ENCODE measurements at places on chromosomes 16 and 17.

- no peak for DNase-seq
These were observed 2.9 kb upstream of the KRTAP3-3 start for GRCh38 chr17:40996829-40997228.

DNA sequence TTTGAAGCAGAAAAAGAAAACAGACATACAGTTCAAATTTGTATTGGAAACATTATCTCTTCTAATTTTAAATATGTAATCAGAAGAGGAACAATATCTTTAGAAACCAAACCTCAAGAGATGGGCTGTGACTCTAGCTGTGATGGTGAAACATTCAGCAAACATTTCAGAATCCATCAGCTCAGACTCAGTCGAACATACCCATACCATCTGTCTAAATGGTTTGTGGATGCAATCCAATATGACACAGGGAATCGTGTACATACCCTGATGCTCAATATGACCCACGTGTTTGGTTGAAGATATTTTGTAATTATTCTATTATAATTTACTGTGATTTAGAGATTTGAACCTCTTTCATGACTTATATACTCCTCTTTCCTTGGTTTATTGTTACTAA lies 665.2 kb upstream of the CDH8 start:
- DNase-seq, result no peak

DNA sequence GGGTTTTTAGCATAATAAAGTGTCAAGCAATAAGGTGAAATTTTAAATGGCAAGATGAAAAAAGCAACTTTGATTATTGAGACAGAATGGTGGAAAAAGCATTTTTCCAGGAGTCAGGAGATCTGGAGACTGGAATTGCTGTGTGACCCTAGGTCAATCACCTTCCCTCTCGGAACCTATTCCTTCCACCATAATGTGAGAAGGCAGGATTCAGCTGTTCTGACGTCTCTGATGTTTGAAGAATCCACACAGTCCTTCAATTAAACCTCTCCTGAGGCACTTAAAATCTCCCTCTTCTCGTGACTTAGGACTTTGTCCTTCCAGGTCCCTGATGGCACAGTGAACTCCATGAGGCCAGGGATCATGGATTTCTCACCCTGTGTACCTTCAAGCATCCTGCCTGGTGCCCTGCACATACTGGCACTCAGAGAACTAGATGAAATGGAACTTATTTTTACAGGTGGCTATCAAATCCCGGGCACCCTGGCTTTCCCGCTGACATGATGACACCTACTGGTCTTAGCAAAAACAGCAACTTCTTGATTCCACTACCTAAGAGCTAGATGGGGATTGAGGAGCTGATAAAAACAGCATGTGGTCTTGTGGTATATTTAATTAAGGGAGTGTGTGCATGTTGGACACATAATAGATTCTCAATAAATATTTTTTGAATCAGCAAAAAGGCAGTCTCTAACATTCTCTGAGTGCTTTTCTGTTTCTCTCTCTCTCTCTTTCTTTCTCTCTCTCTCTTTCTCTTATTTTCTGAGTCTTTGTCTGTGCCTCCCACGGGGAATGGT lies 2.3 kb upstream of the CCDC182 start:
- peak; percentile 53 for DNase-seq

DNA sequence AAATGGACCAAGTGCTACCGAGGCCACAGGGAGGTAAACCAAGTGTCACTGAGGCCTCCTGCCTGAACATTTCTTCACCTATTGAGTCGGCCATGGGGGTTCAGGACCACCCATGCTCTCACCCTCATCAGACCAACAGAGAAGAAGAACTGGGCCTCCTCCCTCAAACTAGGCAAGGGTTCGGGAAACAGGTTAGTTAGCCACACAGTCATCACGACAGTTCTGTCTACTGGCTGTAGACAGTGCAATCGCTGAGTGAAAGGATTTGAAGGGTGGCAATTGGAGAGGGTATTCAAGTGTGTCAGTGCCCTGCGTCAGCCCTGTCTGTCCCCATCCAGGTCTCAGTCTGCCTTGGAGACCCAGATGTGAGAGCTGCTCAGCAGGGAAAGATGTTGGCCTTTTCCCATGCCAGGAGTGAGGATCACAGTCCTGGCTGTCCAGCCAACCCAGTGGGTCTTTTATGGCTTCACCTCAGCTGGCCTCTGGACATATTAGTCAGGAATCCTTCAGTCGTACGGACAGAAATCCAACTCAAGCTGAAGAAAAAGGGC lies 19.9 kb downstream of the TBX2 start:
- DNase-seq, result no peak

GRCh38 chr17:69367298-69367697 lies 40.4 kb upstream of the ABCA5 start:
- DNase-seq, result no peak

GRCh38 chr17:56772442-56772841 lies 61.3 kb downstream of the C17orf67 start:
- DNase-seq, result no peak

DNA sequence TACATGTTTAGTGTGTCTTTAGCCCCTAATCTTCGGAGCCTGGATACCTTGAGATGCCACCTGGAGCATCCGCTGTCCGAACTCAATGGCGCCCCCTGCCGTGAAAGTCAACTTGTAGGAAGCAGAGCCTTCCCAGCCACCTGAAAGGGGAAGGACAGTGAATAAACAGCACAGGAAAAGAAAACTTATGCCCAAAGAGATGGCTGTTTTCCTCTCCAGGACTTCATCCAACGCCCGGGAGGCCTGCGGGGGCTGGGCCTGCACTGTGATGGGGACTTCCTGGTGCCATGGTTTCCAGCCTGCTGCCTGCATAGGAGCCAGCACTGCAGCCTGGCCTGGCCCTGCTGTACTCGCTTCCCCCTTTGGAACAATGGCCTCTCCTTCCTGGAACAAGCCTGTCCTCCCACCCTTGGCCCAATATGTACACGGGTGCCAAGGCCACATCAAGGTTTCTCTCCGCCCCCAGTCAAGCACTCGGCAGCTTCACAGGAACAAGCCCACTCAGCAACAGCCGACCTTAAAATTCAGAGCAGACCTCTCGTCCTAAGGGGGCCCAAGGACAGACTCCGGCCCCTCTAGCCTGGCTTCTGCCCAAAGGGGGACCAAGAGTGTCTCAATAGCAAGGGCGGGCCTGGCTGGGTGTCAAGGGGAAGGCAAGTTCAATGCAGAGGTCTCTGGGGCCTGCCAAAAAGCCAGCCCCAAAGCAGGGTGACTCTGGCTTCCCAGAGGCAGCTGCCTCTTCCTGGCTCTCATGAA lies 4.5 kb upstream of the UNC13D start:
- DNase-seq, result peak; percentile 92

- no peak for DNase-seq
These were observed 169.9 kb downstream of the MSI2 start for GRCh38 chr17:57425903-57426880.

- no peak for DNase-seq
These were observed 23.6 kb downstream of the GSDMB start for GRCh38 chr17:39894681-39895376.

DNA sequence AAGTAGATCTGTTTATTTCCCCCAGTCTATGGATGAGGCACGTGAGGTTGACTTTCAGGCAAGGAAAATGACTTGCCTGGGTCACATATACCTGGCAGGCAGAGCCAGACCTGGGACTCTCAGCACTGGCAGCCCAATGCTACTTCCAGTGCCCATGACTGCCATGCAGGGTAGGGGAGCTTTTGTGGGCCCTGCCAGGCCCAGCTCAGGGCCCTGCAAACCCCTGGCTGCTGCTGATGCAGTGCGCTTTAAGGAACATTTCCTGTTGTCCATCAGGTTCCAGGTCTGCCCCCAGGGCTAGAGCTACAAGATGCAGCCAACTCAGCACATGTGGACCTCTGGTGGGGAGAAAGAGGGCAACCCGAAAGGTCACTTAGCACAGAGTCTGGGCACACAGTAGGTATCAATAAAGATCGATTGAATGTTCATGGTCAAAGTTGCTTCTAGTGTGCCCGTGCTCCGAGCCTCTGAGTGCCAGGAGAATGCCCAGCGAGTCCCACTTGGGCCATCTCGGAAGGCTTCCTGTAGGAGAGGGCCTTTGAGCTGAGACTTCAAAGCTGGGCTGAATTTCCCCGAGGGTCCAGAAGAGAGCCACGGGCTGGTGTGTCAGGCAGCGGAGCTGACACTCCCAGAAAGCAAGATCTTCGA lies 513 bp upstream of the TBX21 start:
- DNase-seq, result no peak

DNA sequence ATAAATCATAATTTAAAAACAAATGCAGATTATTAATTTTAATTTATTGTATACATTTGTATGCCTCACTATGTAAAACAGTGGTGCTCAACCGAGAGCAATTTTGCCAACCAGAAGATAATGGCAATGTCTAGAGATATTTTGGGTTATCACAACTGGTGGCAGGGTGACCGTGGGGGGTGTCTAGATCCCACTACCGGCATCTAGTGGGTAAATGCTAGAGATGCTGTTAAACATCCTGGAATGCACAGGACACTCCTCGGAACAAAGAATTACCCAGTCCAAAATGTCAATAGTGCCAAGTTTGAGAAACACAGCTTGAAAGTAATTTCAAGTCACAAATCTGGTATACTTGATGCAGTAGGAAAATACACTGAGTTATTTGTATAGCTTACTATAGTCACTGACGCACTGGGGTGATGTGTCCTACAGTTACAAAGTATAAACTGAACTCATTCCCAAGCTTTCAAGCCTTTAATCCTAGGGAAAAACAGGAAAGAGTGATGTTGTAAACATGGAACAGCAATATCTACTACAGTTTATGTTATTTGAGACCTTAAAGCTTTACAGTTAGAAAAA lies 133.5 kb downstream of the BRIP1 start:
- no peak for DNase-seq

Data from CD4-positive, alpha-beta T cell treated with Interleukin-17A for 4 hours (primary cell).